Stimulated activated CD4-positive, alpha-beta T cell treated with anti-CD3 and anti-CD28 coated beads, Interleukin-1b, Interleukin-23, amount 100 ng/mL, for 4 hours (primary cell): ENCODE measurements at places on chromosomes 7 and 10.

GRCh38 chr10:33807531-33808359 is 473.3 kb upstream of the NRP1 start:
- DNase-seq = no peak

GRCh38 chr10:97801422-97801821 is 29.6 kb upstream of the SFRP5 start:
- no peak for DNase-seq

GRCh38 chr10:74799721-74800221 is 26.6 kb upstream of the KAT6B start:
- DNase-seq = no peak

- DNase-seq = no peak
Observed at GRCh38 chr7:1192171-1192676, 32.2 kb upstream of the ZFAND2A start.

GRCh38 chr10:1368842-1369171 is 312.6 kb downstream of the WDR37 start:
- DNase-seq = peak; percentile 35

DNA sequence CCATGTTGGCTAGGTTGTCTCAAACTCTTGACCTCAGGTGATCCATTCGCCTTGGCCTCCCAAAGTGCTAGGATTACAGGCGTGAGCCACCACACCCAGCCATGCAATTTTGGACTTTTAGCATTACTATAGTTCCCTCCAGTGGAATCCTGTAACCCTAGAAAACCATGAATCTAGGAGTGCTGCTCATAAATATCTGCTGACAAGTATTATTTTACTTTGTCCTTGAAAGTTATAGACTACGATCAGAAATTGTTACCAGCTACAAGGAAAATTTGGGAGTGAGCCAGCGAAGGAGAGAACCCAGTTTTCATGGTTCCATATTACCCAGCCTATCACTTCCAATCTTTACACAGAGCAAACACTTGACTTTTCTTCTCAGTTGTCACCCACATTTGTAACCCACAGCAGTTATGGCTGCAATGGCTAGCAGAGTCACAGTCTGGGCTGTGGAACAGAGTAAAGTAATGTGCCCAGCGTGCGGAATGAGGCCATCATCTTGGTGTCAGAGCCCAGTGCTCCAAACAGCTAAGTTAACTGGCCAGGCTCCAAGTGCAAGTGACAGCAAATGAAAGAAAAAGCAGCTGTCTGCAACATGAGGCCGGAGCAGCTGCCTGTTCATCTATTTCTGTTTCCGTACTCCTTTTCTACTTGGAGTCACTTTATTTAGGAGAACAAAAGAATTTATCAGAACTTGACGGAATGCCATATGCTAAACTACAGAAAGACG is 29.9 kb downstream of the ZC3HC1 start:
- no peak for DNase-seq

- no peak for DNase-seq
Observed at GRCh38 chr10:5631936-5632335, 34.5 kb downstream of the ASB13 start.
